NCI-H774 (cell line): ENCODE measurements at places on chromosomes 1 and 21.

DNA sequence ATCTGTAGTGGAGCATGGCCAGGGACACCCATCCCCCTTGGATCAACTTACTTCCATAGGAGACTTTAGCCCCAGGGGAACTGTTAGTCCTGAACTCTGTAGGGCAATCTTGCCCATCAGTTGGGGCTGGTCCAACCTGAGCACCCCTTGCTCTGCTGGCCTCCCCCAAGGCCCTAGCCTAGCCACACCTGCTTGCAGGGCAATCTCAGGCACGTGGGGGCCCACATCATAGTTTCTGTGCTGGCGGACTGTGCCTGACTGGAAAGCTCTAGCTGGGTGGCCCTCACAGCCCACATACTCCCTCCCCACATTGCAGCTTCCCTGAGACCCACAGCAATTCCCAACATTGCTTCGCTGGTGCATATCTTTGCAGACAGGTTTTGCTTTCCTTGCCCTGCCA, 6.6 kb upstream of the DIRAS3 start:
- DNase-seq, result no peak

GRCh38 chr1:153805886-153806719, 30.9 kb downstream of the SLC27A3 start:
- DNase-seq, result no peak

GRCh38 chr1:150544204-150544603, 5.0 kb upstream of the ADAMTSL4 start:
- DNase-seq, result peak; percentile 85

DNA sequence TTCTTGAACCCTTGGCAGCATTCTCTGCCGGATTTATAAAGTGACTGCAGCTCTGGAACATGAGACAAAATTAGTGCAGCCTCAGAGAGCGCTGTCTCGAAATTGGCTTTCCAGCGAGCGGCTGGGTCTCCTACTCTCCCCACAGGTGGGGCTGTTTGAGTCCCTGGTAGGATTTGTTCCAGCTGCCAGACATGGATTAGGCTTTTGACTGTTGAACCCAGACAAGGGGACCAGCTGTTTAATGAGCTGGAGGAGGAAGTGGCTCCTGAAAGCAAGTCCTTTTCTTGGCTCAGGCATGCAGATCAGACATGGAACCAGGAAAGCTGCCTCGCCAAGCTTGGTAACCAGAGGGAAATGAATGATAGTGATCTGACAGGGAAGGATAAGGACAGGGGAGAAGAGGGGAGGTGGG, 69.6 kb downstream of the UBIAD1 start:
- no peak for DNase-seq

DNA sequence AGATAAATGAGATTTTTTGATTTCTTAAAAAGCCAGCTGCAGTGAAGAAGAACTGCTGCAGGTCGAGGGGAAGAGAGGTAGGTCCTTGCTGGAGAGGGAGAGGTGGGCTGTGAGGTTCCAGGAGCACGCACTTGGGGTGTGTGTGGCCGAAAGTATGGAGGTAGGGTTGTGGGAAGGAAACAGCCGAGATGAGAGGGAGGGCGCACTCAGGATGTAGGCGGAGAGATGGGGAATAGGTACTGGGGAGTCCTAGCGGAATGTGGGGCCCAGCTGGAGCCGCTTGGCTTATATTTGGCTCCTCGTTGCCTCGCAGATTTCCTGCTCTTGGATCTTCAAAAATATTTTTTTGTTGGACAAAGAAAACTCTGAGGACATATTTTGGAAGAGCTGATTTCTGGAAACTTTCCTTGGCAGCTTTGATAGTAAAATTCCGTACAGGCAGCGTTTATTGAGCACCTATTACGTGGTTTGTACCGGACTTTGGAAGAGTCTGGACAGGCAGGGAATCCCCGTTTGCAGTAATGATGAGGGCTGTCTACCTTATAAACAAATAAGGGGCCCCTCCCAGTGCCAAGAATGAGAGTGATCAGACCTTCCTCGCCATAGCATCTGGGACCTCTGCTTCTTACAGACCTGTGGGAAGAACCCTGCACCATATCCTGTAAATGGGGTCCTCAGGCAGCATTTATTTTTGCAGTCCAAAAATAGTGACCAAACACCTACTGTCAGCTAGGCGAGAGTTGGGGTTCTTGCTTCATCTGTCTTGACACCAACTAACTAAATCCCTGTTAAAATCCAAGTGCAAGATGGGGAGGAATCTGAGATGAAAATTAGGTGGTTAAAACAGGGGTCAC, 1.5 kb downstream of the LRRC8D start:
- DNase-seq, result no peak

GRCh38 chr1:16073490-16074119, at the start of gene FAM131C:
Gene FAM131C (minus strand): TSS chr1:16073651. CDS start chr1:16073442, 209 bp downstream.
- DNase-seq, result no peak

- no peak for DNase-seq
These were observed 33.5 kb upstream of the ABCD3 start for GRCh38 chr1:94384485-94385265.

DNA sequence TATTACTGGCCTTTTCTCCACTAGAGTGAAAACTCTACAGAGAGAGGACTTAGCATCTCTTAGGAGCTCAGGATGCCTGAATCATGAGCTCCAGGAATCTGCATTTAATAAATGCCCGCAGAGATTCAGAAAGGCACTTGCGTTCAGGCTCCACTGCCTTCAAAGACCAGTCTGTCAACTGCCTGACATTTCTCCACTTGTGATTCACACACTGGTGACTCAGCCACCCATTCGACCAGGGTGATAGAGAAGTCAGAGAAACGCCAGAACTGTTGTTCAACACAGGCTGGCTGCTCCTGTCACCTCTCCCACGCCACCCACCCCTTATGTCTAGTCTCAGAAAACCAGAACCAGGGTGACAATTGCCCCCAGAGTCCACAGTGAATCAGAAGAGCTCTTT, 26.9 kb upstream of the LBR start:
- peak; percentile 23 for DNase-seq

DNA sequence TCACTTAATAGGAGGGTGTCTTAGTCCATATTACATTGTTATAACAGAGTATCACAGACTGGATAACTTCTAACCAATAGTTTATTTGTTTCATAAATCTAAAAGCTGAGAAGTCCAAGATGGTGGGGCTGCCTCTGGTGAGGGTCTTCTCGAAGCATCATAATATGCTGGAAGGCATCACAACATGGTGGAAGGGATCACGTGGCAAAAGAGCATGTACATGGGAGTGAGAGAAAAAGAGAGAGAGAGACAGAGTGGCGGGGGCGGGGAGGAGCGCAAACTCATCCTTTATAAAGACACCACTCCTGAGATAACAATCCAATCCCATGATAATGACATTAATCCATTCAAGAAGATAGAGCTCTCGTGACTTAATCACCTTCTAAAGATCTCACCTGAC, 31.5 kb downstream of the CFHR5 start:
- DNase-seq, result no peak

DNA sequence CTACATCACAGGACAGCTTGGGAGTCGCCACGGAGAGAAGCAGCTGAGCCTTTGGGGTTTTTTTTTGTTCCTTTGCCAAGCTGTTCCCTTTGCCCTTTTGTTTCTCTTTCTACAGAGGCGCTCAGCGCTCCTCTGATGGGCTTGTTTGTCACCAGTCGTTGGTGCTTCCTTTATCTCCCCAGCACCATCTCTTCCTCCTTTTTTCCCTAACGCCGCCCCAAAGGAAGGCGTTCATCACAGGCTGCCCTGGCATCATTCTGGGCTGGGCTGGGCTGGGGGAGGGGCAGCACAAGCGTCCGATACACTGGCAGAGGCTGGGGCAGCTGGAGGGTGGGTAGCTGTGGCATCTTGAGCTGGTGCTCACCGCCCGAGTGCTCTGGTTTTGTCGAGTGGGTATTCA, 10.5 kb downstream of the IGSF21 start:
- DNase-seq, result no peak

DNA sequence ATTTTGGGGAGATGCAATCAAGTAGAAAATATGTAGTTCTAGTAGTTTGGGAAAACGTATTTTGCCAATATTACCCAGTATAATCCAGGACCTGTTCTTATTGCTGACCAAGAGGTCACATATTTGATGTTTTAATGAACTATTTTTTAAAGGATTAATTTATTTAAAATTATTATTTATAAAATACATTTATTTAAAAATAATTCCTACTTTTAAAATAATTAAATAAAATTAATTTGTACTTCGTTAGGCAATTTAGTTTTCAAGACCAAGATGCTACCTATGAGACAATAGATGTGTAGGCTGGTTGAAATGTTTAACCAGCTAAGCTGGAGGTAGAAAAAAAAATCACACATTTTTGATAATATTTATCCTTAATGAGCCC, 140.4 kb upstream of the BEND5 start:
- DNase-seq, result no peak

- DNase-seq, result no peak
These were observed 6.3 kb upstream of the CTTNBP2NL start for GRCh38 chr1:112389689-112390088.

- DNase-seq, result no peak
These were observed 52.9 kb upstream of the CNTN2 start for GRCh38 chr1:204990059-204990664.

DNA sequence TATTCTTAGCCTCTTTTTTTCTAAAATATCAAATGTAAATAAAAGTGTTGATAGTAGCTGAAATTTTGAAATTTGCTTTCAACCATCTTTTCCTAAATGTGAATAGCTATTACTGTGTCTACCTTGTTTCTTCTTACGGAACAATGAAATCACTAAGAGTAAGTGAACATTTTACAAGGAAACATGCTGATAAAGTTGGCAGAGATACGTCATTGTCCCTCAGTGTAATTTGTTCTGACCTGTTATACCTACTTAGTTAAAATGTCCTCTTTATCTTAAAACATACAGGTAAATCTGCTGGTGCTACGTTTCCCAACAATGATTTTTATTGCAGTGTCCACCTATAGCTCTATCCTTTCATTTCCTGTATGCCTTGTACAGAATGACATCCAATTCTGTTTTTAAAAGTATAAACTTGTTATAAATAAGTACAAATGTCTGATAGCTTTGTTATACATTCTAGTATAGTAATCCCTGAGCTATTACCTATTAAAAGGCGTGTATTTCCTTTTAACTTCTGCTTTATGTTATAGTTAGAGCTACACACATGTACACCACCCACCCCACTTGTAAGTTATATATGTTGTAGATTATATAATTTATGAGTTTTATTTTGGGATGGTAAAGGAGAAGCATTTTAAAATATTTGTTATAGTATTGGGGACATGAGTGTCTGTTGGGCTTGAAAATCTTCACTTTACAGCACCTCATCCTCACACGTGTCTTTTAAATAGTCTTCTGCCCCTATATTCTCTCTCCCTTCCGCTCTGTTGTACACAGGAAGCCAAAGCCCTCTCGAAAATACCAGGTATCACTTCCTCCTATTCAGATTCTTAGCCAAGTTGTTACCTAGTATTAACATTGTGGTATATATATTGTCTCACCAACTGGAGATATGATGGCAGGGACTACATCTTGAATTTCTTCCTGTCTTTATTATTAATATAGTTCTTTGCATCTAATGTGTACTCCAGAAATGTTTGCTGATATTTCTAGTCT, 25.2 kb downstream of the LAMC1 start:
- DNase-seq, result no peak

DNA sequence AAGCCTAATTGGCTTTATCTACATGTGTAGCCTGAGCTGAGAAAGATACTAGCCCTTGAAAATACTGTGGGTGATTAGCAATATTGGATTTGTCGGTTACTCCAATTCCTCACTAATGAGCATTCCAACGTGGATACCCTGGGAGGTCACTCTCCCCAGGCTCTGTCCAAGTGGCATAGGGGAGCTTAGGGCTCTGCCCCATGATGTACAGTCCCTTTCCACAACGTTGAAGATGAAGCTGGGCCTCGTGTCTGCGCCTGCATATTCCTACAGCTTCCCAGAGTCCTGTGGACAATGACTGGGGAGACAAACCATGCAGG, 2.6 kb downstream of the RCC1 start:
- no peak for DNase-seq

DNA sequence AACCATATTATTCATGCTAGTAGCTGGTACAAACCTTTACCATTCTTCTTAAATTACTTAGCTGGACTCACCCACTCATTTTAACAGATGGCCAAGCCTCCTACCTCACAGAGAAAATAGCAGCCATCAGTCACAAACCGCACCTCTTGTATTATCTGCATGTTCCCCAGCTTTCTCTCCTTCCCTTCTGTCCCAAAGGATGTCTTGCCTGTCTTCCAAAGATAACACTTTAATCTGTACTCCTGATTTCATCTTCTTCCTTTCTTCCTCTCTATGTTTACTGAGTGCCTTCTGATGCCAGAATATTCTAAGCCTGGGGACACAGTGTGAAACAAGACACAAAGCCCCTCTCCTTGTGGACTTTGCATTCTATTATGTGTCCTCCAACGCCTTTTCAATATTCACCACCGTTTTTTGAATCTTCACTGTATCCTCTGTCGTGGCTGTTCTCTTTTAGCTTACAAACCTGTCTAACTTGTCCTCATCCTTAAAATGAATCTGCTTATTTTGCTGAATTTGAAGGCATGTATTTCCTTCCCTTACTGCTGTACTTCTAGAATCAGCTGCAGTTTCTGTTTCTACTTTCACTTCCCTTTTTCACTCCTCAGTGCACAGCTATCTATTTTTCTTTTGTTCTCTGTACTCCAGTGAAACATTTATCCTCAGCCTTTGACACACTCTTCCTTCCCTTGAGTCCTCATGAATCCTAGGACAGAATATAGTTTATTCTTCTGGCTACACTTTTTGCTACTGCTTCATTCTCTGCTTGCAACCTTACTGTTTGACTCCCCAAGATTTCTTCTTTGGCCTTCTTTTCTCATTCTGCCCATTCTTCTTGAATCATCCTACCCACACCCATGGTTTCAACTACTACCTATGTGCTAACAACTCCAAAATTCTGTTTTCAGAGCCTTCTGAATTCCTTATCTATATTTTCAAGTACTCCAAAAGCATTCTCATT, 216.9 kb upstream of the SAMSN1 start:
- no peak for DNase-seq

GRCh38 chr21:45539046-45539795, 3.0 kb downstream of the SLC19A1 start:
- DNase-seq, result no peak

- no peak for DNase-seq
These were observed 184.9 kb downstream of the ZC3H11B start for GRCh38 chr1:219427989-219428388.

DNA sequence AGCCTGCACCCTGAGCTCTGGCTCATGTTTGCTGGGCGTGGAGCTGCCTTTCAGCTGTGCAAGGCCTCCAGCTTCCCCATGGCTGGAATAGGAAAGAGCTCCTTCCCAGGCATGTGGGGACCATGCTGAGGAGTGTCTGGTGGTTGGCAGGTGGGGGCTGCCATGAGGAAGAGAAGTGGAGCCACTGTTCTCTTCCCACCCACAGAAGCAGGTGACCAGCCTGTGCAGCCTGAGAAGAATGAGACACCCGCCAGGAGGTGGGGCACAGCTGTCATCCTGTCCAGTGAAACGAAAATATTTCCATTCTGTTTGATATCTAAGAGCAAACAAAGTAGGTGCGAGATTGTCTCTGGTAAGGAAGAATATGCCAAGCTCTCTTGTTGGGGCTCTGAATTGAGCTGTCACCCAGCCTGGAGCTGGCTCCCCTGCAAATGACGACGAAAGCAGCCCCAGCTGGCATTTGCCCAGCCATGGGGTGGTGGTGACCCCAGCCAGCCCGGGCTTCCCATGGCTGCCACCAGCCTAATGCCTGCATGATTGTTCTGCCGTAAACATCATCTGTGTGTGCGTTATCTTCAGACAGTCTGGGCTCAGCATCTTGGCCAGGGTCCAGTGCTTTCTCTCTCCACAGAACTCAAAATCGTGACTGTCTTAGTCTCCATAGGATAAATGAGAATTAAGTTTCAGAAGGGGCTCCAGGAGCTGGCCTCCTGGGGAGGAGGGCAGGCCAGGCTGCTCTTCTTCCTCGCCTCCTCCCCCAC, 429.8 kb upstream of the VAMP3 start:
- DNase-seq, result no peak

- no peak for DNase-seq
These were observed 39.3 kb downstream of the NFIA start for GRCh38 chr1:61121631-61122030.

GRCh38 chr1:161172776-161173376, 4.4 kb downstream of the B4GALT3 start:
- no peak for DNase-seq
